ENCODE measurements at places on chromosomes 1 and 21. TPM values are rescaled to one million over a fixed set of nuclear protein-coding genes. Genes with fewer than 3 reads are reported as not detected.

Gene NHLH1
- total RNA-seq: 0.20 TPM

DNA sequence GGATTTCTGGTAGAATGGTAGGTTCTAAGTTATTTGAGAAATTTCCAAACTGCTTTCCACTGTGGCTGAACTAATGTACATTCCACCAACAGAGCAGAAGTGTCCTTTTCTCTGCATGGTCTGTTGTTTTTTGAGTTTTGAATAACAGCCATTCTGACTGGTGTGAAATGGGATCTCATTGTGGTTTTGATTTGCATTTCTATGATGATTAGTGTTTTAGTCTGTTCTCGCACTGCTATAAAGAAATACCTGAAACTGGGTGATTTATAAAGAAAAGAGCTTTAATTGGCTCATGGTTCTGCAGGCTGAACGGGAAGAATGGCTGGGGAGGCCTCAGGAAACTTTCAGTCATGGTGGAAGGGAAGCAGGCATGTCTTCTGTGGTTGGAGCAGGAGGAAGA is 80.3 kb downstream of the SDCCAG8 start:
- no peak overlapping the region for H3K27ac ChIP-seq
- no peaks in the 10 kb centered on the region for H3K27me3 ChIP-seq
- H3K36me3 ChIP-seq: peaks cover 10% of the 10 kb centered on the region
- peaks cover 10% of the 10 kb centered on the region for H3K4me1 ChIP-seq

DNA sequence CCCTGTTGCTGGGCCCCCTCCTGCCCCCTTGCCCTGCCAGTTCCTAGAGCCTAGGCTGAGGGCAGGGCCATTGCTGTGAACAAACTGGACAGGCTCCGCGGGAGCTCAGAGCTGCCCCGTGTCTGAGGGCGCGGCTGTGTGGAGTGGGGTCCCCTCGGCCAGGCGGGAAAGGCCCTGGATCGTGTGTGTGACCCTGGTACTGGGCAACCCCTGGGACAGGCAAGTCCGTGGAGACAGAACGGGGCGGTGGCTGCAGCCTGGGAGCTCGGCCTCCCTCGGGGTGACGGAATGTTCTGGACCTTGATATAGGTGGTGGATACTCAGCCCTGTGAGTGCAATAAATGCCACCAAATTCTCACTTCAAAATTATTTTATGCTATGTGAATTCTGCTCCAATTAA is 27.7 kb upstream of the C1orf159 start:
- no peak overlapping the region for H3K4me3 ChIP-seq
- H3K4me1 ChIP-seq: no peaks in the 10 kb centered on the region

- H3K27me3 ChIP-seq: no peaks in the 10 kb centered on the region
- no peak overlapping the region for H3K4me3 ChIP-seq
- peaks cover 4% of the 10 kb centered on the region for H3K36me3 ChIP-seq
- peaks cover 10% of the 10 kb centered on the region for H3K4me1 ChIP-seq
- DNase-seq: no peak
Measured at GRCh38 chr1:161824618-161825017, 58.5 kb downstream of the ATF6 start.

DNA sequence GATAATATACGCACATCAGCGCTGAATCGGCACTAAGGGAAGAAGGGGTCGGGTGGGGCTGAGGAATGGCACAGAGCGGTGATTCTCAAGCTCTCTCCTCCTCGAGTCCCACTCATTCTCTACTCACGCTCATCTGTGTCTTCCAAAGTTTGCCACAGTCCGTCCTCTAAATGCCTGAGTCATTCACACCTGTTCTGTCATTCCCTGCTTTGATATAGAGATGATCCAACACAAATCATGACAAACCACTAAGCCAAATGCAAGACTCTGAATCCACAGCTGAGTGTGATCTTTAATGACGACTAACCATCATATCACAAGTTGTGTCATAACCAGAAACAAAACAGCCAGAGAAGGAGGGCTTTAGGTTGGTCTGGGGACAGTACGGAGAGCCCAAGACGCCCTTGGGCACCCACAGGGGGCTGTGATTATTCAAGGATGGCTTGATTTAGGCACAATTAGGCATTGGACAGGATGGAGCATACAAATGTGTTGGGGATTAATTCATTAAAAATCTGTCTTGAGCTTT is 501.5 kb downstream of the KIF26B start:
- H3K4me1 ChIP-seq: no peaks in the 10 kb centered on the region
- H3K27ac ChIP-seq: no peak overlapping the region
- no peak overlapping the region for H3K4me3 ChIP-seq
- H3K27me3 ChIP-seq: no peaks in the 10 kb centered on the region

- no peak overlapping the region for H3K4me3 ChIP-seq
- H3K36me3 ChIP-seq: no peaks in the 10 kb centered on the region
- H3K27ac ChIP-seq: no peak overlapping the region
- H3K4me1 ChIP-seq: no peaks in the 10 kb centered on the region
- H3K27me3 ChIP-seq: no peaks in the 10 kb centered on the region
Measured at GRCh38 chr1:1262758-1263157, 10.9 kb downstream of the UBE2J2 start.

Data from psoas muscle (tissue), 8 donors.